ENCODE measurements at places on chromosomes 4 and X.
A peak's percentile ranks its signal among the peaks of the same experiment; 100 is the strongest.

GRCh38 chrX:71225676-71226075 is 2.7 kb downstream of the GJB1 start:
- DNase-seq: no peak

DNA sequence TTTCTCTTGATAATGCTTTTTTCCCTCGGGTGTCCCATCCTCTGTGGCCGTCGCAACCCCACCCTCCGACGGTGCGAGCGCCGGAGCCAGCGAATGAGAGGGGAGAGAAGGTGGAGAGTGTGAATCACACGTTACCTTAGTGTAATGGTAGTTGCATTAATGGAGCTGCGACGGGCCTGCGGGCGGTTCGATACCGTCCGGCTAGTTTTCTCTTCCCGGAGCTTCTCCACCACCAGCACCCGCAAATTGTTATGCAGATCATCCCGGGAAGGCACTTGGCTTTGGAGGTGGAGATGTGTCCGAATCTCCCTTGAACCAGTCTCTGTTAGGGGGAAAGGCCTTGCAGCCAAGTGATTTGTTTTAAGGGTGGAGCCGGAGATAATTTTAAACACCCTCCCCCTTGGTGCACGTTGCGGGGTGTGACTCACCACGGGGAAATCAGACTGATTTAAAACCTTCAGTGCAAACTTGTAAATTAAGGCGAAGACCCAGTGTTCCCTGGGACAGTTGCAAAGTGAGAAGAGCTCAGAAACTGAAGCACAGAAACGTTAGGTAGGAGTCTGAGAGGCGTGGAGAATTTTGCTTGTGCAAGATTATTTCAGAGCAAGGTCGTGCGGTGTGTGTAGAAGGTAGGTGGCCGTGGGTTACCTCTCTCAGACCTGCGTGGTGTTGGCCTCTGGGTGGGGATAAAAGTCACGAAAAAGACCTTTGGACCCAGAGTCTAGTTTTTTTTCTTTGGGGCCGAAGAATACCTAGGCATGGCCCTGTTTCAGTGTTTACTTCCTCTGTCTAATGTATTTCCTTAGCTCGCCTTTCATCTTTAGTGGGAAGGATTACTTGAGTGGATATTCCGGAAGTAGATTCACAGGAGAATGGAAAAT is 1.3 kb downstream of the AFF1 start:
- peak; percentile 65 for DNase-seq

- DNase-seq: peak; percentile 80
These were observed at the start of gene GDI1 for GRCh38 chrX:154436983-154437752. Gene GDI1, plus strand, starts transcription at chrX:154437154. Its CDS starts 101 bp downstream, at chrX:154437255.

GRCh38 chr4:13262816-13263215 is 221.3 kb downstream of the RAB28 start:
- DNase-seq: no peak

- no peak for DNase-seq
These were observed 77.7 kb upstream of the DCAF8L1 start for GRCh38 chrX:28058901-28059300.

- no peak for DNase-seq
These were observed 183.4 kb downstream of the PPP3CA start for GRCh38 chr4:101163936-101164335.

DNA sequence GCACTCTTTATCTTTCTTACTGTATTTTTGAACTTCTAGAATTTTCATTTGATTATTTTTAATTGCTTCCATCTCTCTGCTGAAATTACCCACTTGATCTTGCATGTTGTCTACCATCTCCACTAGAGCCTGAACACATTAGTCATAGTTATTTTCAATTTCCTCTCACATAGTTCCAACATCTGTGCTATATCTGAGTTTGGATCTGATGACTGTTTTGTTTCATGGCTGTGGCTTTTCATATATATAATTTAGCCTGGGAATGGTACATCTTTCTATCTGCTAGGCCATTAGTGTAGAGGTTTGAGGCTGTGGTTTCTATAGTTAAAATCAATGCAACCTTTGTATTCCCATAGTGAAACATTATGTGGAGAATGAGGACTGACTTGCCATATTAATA is 33.2 kb downstream of the NPY2R start:
- DNase-seq: no peak
